ENCODE measurements at places on chromosomes 1 and 21. TPM values are rescaled to one million over a fixed set of nuclear protein-coding genes. Genes with fewer than 3 reads are reported as not detected.

Gene ADCY10
- 0.25 TPM for polyA plus RNA-seq

Gene TGFBR3
- polyA plus RNA-seq: 10.3 TPM

Gene CFHR1
- not detected for polyA plus RNA-seq

Gene RHBG
- polyA plus RNA-seq: not detected

Gene LMNA
- polyA plus RNA-seq: 257 TPM

Gene KCNA3
- 0.06 TPM for polyA plus RNA-seq

Gene RGS7
- not detected for polyA plus RNA-seq

Gene IL6R
- polyA plus RNA-seq: 3.4 TPM

Gene KIF17
- polyA plus RNA-seq: 7.2 TPM

Gene CXADR
- 21.4 TPM for polyA plus RNA-seq

Gene KANK4
- polyA plus RNA-seq: 0.08 TPM

Gene GNL2
- polyA plus RNA-seq: 39.0 TPM

Gene OLIG1
- polyA plus RNA-seq: not detected

Gene AMY1A
- polyA plus RNA-seq: not detected

Gene MMEL1
- 1.1 TPM for polyA plus RNA-seq

Gene ITGB2
- 12.3 TPM for polyA plus RNA-seq

Gene OR10K1
- not detected for polyA plus RNA-seq

Gene OR2W3
- not detected for polyA plus RNA-seq

Gene RNF220
- polyA plus RNA-seq: 95.1 TPM

Gene CYYR1
- 17.2 TPM for polyA plus RNA-seq

Gene FALEC
- polyA plus RNA-seq: 0.18 TPM

Gene CLDN17
- polyA plus RNA-seq: not detected

Gene SLFNL1
- polyA plus RNA-seq: 0.11 TPM

Gene FAM151A
- 0.35 TPM for polyA plus RNA-seq

Gene ERICH3
- 0.03 TPM for polyA plus RNA-seq

Gene S100A16
- polyA plus RNA-seq: 233 TPM

Gene CR1L
- not detected for polyA plus RNA-seq

Gene RIPK4
- 0.04 TPM for polyA plus RNA-seq

Gene LIN28A
- polyA plus RNA-seq: not detected

Gene SMIM1
- polyA plus RNA-seq: 3.8 TPM

Gene CYP4B1
- 24.9 TPM for polyA plus RNA-seq

Gene CRNN
- 0.24 TPM for polyA plus RNA-seq

Gene HMGN2
- 154 TPM for polyA plus RNA-seq

Gene LCE1A
- not detected for polyA plus RNA-seq

Gene COL24A1
- polyA plus RNA-seq: 0.07 TPM

Gene PGLYRP3
- polyA plus RNA-seq: not detected

Gene GPR37L1
- polyA plus RNA-seq: 0.03 TPM

Gene NHLH1
- polyA plus RNA-seq: not detected

Gene FAM177B
- 0.27 TPM for polyA plus RNA-seq

Gene SPRR3
- 1.2 TPM for polyA plus RNA-seq

All from heart left ventricle (tissue), 16 donors.